Activated T-helper 9 cell treated with anti-CD3 and anti-CD28 coated beads, Interleukin-2, amount 50 U/mL, for 16 hours (primary cell): ENCODE measurements at places on chromosomes 6 and 20.

DNA sequence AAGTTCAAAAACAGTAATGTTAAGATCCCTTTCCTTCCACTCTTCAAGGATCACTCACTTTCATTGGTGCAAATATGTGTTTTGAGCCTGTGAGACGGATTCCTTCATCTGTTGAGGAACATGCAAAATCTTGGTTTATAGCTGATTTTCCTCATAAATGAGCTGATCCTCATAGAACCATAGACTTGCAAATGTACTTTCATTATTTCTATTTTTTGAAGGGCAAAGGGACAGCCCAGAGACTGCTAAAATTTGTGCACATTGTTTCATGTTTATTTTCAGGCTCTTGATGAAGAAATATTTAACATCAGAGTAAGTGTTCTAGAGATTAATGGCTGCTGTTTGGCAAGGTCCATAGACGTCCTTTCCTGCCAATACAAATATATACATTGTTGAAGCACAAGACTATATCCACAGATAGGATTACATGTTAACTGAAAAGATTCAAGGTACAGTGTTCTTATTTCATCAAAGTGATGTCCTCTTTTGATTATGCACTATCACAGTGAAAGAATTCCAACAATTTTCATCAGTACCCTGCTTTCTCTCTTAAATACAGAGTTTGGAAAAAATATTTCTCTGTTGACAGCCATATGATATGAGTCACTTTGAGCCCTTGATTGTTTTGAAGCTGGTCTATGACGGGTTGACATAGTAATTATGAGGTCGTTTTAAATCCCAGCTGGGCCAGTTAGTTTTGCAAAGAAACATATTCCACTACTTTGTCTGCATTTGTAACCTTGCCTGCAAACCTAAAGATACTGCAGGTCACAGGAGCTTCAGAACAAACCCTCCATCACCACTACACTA, 95.7 kb downstream of the FILIP1 start:
- no peak for DNase-seq

- no peak for DNase-seq
These were observed 49.1 kb downstream of the GRM4 start for GRCh38 chr6:34096814-34097213.

GRCh38 chr20:8764344-8764962, 304.4 kb upstream of the PLCB4 start:
- DNase-seq, result no peak

- DNase-seq, result no peak
These were observed 58.2 kb downstream of the IGF2R start for GRCh38 chr6:160027076-160027475.

GRCh38 chr6:45718131-45718530, 297.5 kb downstream of the CLIC5 start:
- DNase-seq, result no peak

DNA sequence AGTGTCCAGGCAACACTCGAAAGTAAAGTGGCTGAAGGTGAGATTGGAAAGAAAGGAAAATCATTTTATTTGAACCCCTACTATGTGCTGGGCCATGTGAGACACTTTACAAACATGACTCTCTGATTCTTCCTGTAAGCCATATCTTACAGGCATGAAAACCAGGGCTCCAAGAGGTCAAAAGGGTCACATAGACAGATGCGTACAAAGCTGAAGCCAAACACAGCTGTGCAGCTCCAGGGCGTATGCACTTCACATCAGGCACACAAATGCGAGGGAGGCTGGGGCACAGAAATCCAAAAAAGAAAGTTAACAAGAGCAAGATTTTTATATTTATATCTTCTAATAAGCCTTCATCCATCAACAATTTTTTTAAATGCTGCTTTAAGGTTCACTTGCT, 176.5 kb downstream of the PHACTR1 start:
- DNase-seq, result no peak

- DNase-seq, result no peak
These were observed 112.2 kb upstream of the ARMC2 start for GRCh38 chr6:108736002-108736361.

DNA sequence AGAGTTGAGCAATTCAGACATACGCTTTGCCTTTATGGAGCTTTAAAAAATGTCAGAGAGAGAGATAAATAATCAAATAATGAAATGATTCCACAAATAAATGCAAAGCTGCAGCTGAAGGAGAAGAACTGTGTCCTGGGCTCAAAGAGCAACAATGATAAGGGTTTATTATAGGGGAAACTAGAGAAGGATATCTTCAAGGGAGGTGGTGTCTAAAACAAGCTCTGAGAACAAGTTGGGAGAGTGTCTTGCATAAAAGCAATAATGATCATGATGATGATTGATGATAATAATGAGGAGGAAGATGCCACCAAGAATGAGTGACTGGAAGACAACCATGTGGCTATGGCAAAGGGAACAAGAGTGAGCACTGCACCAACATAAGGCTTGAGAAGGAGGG, 164.3 kb downstream of the KIF16B start:
- DNase-seq, result no peak

GRCh38 chr6:83389606-83390005, 41.2 kb downstream of the ME1 start:
- DNase-seq, result no peak

- DNase-seq, result no peak
These were observed 106.6 kb upstream of the BTN3A2 start for GRCh38 chr6:26258212-26258977.

GRCh38 chr6:37576336-37576737, 76.6 kb upstream of the CCDC167 start:
- DNase-seq, result no peak

- no peak for DNase-seq
These were observed 27.1 kb downstream of the LBP start for GRCh38 chr20:38373231-38373867.

- no peak for DNase-seq
These were observed 9.8 kb downstream of the HLA-DPB1 start for GRCh38 chr6:33085627-33086026.

GRCh38 chr6:36679043-36679833, 724 bp downstream of the CDKN1A start:
- DNase-seq, result peak; percentile 23

- no peak for DNase-seq
These were observed 158.0 kb upstream of the TCF21 start for GRCh38 chr6:133730881-133731280.

- DNase-seq, result no peak
These were observed 37.8 kb downstream of the DUSP22 start for GRCh38 chr6:329888-330691.

DNA sequence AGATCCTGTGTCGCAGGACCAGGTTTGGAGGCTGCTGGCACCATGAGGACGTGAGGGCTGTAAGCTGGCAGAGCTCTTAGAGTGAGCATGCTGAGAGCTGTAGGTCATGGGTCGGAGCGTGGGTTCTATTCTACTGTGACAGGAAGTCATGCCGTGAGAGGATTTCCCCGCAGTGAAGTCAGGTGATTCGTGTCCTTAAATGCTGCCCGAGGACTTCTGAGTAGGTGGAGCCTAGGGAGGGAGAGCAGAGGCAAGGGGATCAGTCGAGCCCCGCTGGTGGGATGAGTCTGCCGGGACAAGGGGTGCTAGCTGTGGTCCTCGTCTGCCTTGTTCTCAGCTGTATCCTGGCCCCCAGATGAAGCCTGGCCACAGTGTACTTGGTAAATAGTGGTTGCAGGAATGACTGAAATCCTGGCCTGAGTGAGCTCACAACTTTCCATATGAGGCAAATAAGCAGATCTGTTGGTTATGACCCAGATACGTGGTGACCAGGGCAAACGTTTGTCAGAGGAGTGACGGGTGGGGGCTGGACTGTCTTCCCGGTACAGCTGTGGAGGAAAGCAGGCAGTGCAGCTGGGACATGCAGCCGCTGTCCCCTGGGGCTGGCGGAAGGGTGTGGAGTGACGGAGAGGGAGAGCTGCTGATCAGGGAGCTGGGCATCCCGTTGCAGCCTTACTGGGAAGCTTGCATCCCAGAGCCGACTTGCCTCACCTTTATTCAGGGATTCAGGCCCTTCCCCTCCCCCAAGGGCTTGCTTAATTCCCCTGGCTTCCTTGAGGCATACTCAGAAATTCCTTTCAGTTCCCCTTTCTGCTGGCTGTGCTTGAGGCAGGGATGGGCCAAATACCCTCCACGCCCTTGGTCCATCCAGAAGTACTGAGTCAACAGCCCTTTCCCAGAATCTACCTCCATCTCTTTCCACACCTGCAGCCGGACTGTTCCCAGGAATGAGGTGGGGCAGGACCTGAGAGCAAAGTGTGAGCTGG, 250.9 kb upstream of the RREB1 start:
- DNase-seq, result peak; percentile 9

GRCh38 chr6:48369100-48369499, 258.1 kb upstream of the PTCHD4 start:
- DNase-seq, result no peak

GRCh38 chr6:15337582-15337981, 91.7 kb downstream of the JARID2 start:
- DNase-seq, result no peak

DNA sequence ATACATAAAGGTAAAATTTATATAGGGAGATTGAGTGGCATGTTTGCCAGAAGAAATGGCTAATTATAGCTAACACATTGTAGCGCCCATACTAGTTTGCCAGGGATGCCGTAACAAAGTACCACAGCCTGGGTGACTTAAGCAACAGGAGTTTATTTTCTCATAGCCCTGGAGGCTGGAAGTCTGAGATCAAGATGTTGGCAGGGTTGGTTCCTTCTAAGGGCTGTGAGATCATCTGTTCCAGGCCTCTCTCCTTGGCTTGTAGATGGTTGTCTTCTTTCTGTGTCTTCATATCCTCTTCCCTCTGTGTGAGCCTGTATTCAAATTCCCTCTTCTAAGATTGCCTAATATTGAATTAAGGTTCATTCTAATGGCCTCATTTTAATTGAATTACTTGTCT, 417.5 kb upstream of the OPRM1 start:
- DNase-seq, result no peak

- no peak for DNase-seq
These were observed 23.6 kb downstream of the FOXA2 start for GRCh38 chr20:22560817-22561216.

DNA sequence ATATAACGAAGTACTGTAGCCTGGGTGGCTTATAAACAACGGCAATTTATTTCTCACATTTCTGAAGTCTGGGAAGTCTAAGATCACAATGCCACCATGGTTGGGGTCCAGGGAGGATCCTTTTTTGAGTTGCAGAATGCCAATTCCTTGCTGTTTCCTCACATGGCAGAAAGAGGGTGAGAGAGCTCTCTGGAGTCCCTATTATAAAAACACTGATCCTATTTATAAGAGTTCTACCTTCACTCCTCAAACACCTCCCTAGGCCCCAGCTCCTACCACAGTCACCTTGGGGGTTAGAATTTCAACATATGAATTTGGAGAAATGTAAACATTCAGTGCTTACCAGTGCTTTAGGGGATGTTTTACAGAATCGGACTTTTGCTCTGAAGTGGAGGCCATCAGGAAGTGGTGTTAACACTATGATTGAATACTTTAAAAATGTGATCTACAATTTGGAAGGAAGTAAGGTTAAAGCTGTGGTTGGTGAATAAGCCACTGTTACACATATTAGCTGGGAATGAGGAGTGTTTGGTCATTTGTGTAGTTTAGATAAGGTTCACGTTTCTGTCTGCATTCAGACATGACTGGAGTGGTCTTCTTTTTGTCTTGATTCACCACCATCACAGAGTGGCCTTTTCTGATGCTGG, 79.9 kb upstream of the SPTLC3 start:
- DNase-seq, result no peak
